Myometrial cell (primary cell): ENCODE measurements at places on chromosomes 7 and 10. TPM values are rescaled to one million over a fixed set of nuclear protein-coding genes. Genes with fewer than 3 reads are reported as not detected.

The RBM20 gene
- total RNA-seq: under 0.01 TPM in 2 replicates

The KLF6 gene
- total RNA-seq: 27.1 and 32.3 TPM in 2 replicates

The TMEM184A gene
- 0.18 TPM in 1 of 2 replicates, not detected in the other for total RNA-seq

The KCNMA1 gene
- 38.3 and 38.5 TPM in 2 replicates for total RNA-seq

The GDI2 gene
- 385 and 432 TPM in 2 replicates for total RNA-seq

The ITGB8 gene
- 1.2 and 2.5 TPM in 2 replicates for total RNA-seq

The METTL27 gene
- 16.8 and 20.8 TPM in 2 replicates for total RNA-seq

The C1GALT1 gene
- total RNA-seq: 16.7 and 47.9 TPM in 2 replicates

The MYL10 gene
- not detected in 2 replicates for total RNA-seq

The ATOH7 gene
- total RNA-seq: not detected in 2 replicates

The GFRA1 gene
- total RNA-seq: under 0.01 and 0.18 TPM in 2 replicates

The LRMDA gene
- not detected in 2 replicates for total RNA-seq

The GBX1 gene
- total RNA-seq: not detected in 2 replicates

The ACSM6 gene
- not detected in 2 replicates for total RNA-seq

The OIT3 gene
- not detected in 2 replicates for total RNA-seq

The LRRC4 gene
- not detected in 2 replicates for total RNA-seq
